Psoas muscle (tissue), 8 donors: ENCODE measurements at places on chromosomes 2 and 18. TPM values are rescaled to one million over a fixed set of nuclear protein-coding genes. Genes with fewer than 3 reads are reported as not detected.

GRCh38 chr2:41720331-41721251 is 327.2 kb upstream of the PKDCC start:
- DNase-seq, result no peak

GRCh38 chr18:61939046-61939674 is 46.4 kb upstream of the RNF152 start:
- no peak for DNase-seq

- peak; percentile 50 for DNase-seq
These were observed 109.1 kb downstream of the HDAC4 start for GRCh38 chr2:239291475-239292350.

GRCh38 chr2:130842770-130843169 is 6.1 kb downstream of the ARHGEF4 start:
- DNase-seq, result no peak

The TDRD15 gene
- not detected for total RNA-seq
